ENCODE measurements at places on chromosomes 12 and 14. TPM values are rescaled to one million over a fixed set of nuclear protein-coding genes. Genes with fewer than 3 reads are reported as not detected.

The NKX2-1 gene
- not detected for total RNA-seq

The CD4 gene
- total RNA-seq: 18.3 TPM

The PIANP gene
- 2.0 TPM for total RNA-seq

The MFAP5 gene
- 42.2 TPM for total RNA-seq

The KRT6C gene
- not detected for total RNA-seq

The DNAI7 gene
- total RNA-seq: 3.9 TPM

The ZDHHC17 gene
- 97.5 TPM for total RNA-seq

The TMEM233 gene
- 1.8 TPM for total RNA-seq

The PIWIL1 gene
- 0.35 TPM for total RNA-seq

The CLEC6A gene
- total RNA-seq: 0.12 TPM

The KRT75 gene
- not detected for total RNA-seq

The SLC38A4 gene
- 8.8 TPM for total RNA-seq

The RPL10L gene
- not detected for total RNA-seq

The KCNC2 gene
- 2.2 TPM for total RNA-seq

The PPP1R1A gene
- 11.9 TPM for total RNA-seq

The PIP4P1 gene
- 26.3 TPM for total RNA-seq

The BATF gene
- total RNA-seq: 1.8 TPM

The FLVCR2 gene
- total RNA-seq: 6.2 TPM

The CCDC177 gene
- total RNA-seq: not detected

The WSCD2 gene
- total RNA-seq: 7.6 TPM

The ENDOU gene
- total RNA-seq: not detected

The POMT2 gene
- total RNA-seq: 34.4 TPM

The CYP27B1 gene
- 1.1 TPM for total RNA-seq

The SRRM4 gene
- total RNA-seq: 0.06 TPM

The RAD51AP1 gene
- 8.7 TPM for total RNA-seq

The CMKLR1 gene
- total RNA-seq: 7.5 TPM

The KLRG1 gene
- 3.9 TPM for total RNA-seq

The PEX5 gene
- total RNA-seq: 39.7 TPM

The IFNG-AS1 gene
- 0.70 TPM for total RNA-seq

The TAS2R43 gene
- total RNA-seq: 10.3 TPM

The NR1H4 gene
- 11.8 TPM for total RNA-seq

The SAV1 gene
- total RNA-seq: 30.8 TPM

The ABCC9 gene
- total RNA-seq: 49.5 TPM

The MIS18BP1 gene
- 34.1 TPM for total RNA-seq

The RD3L gene
- 0.23 TPM for total RNA-seq

The DCN gene
- total RNA-seq: 388 TPM

The GPR132 gene
- 2.3 TPM for total RNA-seq

The KRT6A gene
- not detected for total RNA-seq

The IAPP gene
- not detected for total RNA-seq

The LPAR5 gene
- 2.2 TPM for total RNA-seq

The NAP1L1 gene
- 248 TPM for total RNA-seq

The TMEM30B gene
- 14.3 TPM for total RNA-seq

The ATG2B gene
- 48.8 TPM for total RNA-seq

The FICD gene
- total RNA-seq: 4.3 TPM

The CCND2 gene
- 111 TPM for total RNA-seq

The TAS2R13 gene
- total RNA-seq: 5.3 TPM
